Stimulated activated CD4-positive, alpha-beta T cell treated with anti-CD3 and anti-CD28 coated beads, TNF-alpha, amount 100 ng/mL, for 48 hours (primary cell): ENCODE measurements at places on chromosomes 4 and X.

GRCh38 chr4:10416441-10416840, 40.8 kb downstream of the ZNF518B start:
- DNase-seq: no peak

DNA sequence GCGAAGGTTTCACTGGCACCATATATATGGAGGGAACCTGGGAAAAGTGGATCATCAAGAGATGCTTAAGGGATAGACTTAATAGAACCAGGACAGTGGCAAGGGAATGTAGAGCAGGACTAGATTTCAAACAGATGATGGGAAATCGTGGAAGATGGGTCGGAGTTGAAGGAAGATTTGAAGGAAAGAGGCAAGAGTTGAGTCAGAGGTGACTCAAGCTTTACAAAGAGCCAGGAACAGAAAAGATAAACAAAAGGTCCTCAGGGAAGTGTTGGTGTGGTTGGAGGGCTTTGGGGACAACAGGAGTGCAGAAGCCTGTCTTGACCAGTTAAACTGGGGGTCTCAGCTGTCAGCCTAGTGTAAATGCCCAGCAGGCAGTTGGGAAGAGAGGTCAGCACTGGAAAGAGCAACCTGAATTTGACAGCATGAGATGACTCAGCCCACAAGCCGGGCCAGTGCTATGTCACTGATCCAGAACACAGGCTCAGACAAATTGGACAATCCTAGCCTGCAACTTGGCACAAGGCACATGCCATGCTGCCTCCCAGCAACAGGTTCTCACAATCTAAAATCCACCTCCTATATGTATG, 230.5 kb downstream of the IDS start:
- no peak for DNase-seq

DNA sequence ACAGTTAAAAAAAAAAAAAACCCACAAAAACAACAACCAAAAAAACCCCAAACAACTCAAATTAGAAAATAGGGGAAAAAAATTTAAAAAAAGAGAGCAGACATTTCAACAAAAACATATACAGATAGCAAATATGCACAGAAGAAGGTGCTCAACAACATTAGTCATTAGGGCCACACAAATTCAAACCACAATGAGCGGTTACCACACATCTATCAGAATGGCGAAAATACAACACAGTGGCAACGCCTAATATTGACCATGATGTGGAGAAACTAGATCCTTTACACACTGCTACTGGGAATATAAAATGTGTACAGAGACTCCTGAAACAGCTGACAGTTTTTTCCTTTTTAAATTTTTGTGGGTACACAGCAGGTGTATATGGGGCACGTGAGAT, 19.4 kb downstream of the LYAR start:
- DNase-seq: no peak

GRCh38 chr4:9938933-9939332, 82.4 kb downstream of the SLC2A9 start:
- no peak for DNase-seq

- no peak for DNase-seq
These were observed 28.0 kb downstream of the ING2 start for GRCh38 chr4:183532821-183533220.

- DNase-seq: no peak
These were observed 245.1 kb downstream of the INPP4B start for GRCh38 chr4:142600952-142601351.

DNA sequence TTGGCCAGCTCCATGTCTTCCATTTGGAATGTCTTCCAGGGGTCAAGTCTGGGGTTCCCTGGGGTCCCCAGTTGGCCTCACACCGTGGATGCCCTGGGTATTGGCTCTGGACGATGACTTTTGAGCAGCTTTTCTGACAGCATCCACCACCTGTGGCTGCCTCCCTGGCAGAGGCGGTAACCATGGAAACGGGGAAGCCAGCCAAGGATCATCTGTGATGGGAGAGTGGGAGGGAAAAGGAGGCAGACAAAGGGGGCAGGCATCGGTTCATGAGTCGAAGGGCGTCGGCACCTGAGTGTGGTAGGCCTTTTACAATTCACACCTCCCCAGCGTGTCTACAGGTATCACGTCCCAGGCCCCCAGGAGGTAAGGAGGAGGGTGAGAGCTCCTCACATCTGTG, 152.2 kb downstream of the ASMT start:
- no peak for DNase-seq

DNA sequence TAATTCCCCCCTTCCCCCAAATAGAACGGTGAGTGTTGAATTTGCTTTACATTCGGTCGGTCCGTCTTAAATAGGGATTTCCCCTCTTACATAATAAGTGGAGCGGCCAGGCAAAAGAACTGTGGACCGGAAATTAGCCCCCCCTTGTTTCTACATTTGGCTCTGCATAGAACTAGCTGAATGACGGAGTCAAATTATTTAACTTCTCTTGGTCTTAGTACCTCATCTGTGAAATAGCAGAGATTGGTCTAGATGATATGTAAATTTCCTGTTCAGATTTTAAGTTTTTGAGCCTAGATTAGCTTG, 1.3 kb downstream of the SPATA18 start:
- DNase-seq: no peak
